ENCODE measurements at places on chromosomes 3 and 15. TPM values are rescaled to one million over a fixed set of nuclear protein-coding genes. Genes with fewer than 3 reads are reported as not detected.

DNA sequence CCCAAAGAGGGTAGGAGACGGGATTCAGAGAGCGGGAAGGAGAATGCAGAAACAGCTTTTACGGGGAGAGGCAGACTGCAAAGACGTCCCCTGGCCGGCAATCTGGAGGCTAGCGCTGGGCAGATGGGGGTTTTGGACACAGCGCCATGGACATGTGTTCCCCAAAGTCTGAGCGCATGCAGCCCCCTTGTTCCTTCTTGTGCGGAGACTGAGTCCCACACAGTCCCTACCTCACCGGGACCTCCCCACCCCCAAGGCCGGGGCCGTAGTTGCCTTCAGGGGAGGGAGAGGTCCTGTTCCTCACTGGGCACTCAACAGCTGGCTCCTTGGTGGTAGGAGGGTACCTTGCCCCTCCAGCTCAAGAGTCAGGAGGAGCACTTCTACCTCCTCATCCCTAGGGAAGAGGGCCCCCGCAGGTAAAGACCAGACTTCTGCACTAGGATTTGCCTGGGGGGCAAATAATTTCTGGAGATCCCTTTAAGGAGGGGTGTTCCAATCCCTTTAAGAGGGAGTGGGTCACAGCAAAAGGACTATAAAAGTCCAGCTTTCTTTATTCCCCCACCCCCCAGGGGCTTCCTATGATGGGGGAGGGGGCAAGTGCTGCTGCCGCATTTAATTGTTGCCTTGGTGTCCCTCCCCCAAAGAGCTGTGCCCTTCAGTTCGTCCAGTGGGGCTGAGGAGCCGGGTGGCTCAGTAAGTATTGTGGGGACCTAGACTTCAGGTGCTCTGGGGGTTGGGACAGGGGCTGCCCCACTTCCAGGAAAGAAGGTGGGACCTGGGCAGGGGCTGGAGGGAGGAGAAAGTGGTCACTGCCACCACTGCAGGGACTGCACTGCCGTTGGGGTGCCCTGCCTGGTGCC lies 3.6 kb upstream of the BAHD1 start:
- peaks cover 25% of the 10 kb centered on the region for H3K4me1 ChIP-seq
- peak overlapping the region; percentile 30 for H3K4me3 ChIP-seq
- no peak for DNase-seq
- peaks cover 35% of the 10 kb centered on the region for H3K27me3 ChIP-seq

DNA sequence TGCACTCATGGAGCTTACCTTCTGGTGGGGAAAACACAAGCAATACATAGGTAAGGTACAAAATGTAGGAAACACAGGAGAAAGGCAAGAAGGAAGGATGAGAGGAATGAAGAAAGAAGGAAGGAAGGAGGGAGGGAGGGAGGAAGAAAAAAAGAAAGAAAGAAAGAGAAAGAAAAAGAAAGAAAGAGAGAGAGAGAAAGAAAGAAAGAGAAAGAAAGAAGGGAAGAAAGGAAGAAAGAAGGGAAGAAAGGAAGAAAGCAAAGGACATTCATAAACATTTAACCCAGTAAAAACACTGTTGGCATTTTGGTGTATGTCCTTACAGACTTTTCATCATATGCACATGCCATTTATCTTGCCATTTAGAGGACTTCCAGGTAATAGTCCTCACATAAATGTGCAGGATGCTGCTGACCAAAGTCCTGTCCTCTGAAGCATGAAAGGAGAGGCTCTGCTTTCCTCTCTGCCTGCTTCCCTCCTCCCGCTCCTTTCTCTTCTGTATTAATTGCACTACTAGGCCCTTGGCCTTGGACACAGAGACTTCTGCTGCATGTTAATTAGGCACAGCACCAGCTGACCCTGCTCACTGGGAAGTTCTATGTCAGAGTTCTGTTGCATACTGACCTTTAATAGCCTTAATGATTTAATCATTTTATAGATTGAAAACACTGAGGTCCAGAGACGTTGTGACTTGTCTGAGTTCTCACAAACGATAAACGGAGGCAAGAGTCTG lies 29.7 kb upstream of the NDUFB4 start:
- peaks cover 3% of the 10 kb centered on the region for H3K27me3 ChIP-seq
- H3K36me3 ChIP-seq: no peaks in the 10 kb centered on the region
- DNase-seq: no peak

DNA sequence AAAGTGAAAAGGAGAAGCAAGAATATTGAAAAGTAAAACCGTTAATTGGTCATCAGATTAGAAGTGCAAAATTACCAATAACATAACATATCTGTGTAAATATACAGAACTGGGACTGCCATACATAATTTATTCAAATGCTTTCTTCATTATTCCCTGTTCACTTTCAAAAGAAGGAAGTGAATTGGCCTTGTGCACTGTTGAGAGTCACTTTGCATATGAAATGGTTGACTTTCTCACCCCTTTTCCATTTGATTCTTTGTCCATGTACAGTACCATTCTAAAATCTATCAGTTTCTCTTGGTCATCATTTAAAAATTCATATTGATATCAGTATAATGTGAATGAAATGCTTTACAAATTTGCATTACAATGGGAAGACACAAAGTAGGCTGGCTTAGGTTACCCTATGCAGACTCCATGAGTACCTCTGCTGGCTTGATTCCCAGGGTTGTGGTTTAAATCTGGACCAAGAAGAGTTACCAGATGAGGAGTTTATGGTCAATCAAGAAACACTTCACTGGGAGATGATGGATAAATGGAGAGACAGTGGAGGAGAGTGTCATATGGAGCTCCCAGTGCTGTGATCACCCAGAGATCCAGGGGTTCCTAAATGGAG lies 210.9 kb upstream of the TOPAZ1 start:
- no peak for DNase-seq
- H3K36me3 ChIP-seq: no peaks in the 10 kb centered on the region
- no peak overlapping the region for H3K4me3 ChIP-seq

- H3K36me3 ChIP-seq: no peaks in the 10 kb centered on the region
- no peak overlapping the region for H3K27ac ChIP-seq
- H3K27me3 ChIP-seq: peaks cover 4% of the 10 kb centered on the region
- H3K4me3 ChIP-seq: no peak overlapping the region
- H3K4me1 ChIP-seq: peaks cover 21% of the 10 kb centered on the region
These were observed 63.8 kb upstream of the TBC1D5 start for GRCh38 chr3:17806201-17806600.

DNA sequence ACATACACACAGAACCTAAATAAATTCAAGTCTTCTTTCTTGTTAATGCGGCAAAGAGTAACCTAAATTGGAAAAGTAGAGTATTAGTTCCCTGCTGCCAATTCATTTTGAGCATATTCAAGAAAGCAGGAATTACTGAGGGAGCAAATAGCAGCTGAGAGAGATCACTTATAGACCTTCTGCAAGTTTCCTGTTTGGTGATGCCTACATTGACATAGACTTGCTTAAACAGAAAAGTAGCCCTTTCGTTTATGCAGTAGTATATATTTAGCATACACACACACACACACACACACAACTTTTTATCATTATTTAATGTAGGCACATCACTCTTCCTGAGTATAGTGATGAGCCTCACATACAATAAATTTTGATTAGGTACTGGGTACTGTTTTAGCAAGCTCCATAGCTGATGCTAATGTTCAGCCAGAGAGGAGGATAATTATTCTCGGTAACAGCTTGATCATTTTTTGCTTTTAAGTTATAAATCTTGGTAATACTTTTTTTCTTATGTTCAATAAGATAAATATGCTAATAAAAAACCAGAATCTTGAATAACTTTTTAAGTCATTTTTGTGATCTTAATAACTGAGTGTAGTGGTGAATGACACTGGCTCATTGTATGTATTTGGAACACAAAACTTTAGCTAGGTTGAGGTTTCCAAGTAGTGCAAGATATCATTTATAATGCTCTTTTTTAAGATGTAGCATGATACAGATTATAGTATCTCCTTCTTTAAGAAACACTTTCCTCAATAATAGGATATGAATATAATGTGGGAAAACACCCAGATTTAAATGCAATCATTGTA lies 174.7 kb downstream of the MBNL1 start:
- H3K4me3 ChIP-seq: no peak overlapping the region
- peaks cover 40% of the 10 kb centered on the region for H3K36me3 ChIP-seq
- peak overlapping the region; percentile 75 for H3K27ac ChIP-seq
- no peak for DNase-seq
- H3K27me3 ChIP-seq: no peaks in the 10 kb centered on the region

The CCDC54 gene
- total RNA-seq: not detected

GRCh38 chr3:68523330-68523729 lies 409.0 kb downstream of the TAFA4 start:
- H3K4me1 ChIP-seq: no peaks in the 10 kb centered on the region
- H3K27me3 ChIP-seq: peaks cover 2% of the 10 kb centered on the region
- H3K4me3 ChIP-seq: no peak overlapping the region
- H3K27ac ChIP-seq: no peak overlapping the region
- no peaks in the 10 kb centered on the region for H3K36me3 ChIP-seq

The CCDC9B gene
- 0.98 TPM for total RNA-seq

The LYZL4 gene
- not detected for total RNA-seq

DNA sequence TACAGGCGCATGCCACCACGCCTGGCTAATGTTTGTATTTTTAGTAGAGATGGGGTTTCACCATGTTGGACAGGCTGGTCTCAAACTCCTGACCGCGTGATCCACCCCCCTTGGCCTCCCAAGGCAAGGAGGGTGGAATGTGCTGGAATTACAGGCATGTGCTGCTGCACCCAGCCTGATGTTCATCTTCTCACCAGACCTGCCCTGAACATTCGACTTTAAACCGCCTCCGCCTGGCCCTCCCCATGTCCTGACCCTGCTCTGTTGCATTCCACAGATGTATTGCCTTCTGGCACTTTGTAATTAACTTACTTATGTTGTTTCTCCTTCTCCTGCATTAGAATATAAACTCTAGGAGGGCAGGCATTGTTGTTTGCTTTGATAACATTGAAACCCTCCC lies 102.1 kb downstream of the LINGO1 start:
- H3K36me3 ChIP-seq: no peaks in the 10 kb centered on the region
- H3K27ac ChIP-seq: no peak overlapping the region
- no peak overlapping the region for H3K4me3 ChIP-seq
- H3K27me3 ChIP-seq: peaks cover 3% of the 10 kb centered on the region
- no peaks in the 10 kb centered on the region for H3K4me1 ChIP-seq

GRCh38 chr3:29486096-29486495 lies 205.2 kb downstream of the RBMS3 start:
- no peaks in the 10 kb centered on the region for H3K4me1 ChIP-seq
- H3K27ac ChIP-seq: no peak overlapping the region
- DNase-seq: no peak

DNA sequence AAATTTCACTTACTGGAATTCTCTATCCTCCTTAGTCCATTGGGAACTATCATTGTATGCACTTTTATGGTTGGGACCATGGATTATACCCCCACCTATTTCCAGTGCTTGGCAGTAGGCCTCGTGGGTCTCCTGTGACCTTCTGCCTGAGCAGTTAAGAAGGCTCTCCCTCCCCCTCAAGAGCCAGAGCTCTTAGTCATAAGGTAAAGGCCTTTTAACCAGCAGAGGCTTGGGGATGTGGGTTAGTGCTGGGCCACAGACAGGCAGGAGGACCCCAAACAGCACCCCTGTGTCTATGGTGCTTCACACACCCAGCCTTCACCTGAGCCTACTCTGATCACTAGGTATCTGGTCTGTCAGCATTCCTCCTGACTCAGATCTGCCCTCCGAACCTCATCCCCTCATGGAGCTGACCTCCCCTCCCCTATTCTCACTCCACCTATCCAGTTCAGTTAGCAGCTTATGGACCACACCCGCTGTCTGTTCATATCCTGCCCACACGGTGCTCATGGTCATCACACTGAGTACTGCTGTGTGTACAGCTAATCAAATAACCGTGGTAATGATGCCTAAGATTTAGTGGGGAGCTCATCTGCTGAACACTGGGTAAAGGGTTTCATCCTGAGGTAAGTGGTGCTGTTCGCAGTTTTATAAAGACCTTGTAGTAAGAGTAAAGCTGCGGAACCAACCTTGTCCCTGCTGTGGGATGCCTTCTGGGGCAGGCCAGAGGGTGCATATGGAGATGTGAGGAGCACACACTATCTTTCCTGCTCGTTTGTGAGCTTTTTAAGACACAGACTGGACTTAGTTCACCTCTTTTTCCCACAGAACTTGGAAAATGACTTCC lies 40.9 kb downstream of the KLHL18 start:
- no peak overlapping the region for H3K27ac ChIP-seq
- no peaks in the 10 kb centered on the region for H3K27me3 ChIP-seq
- H3K4me3 ChIP-seq: no peak overlapping the region
- no peaks in the 10 kb centered on the region for H3K4me1 ChIP-seq

The AGTR1 gene
- total RNA-seq: not detected

DNA sequence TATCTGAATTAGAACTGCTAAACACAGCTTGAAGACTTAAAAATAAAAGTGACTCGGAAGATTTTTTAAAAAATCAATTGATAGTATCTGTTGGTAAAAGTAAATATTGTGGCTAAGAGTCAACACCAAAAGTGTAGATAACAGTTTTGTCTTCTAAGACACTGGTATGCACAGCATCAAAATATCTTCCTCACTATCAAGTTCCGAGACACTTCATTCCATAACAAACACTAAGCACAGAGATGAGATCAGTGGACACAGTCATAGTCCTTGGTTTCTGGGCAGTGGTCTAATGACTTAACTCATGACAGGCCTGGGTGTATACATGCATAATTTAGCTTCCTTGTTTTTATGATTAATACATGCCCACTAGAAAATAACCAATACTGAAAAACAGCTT lies 63.2 kb downstream of the PXYLP1 start:
- peak overlapping the region; percentile 52 for H3K4me3 ChIP-seq
- DNase-seq: no peak
- no peaks in the 10 kb centered on the region for H3K27me3 ChIP-seq
- H3K4me1 ChIP-seq: peaks cover 16% of the 10 kb centered on the region
- H3K27ac ChIP-seq: peak overlapping the region; percentile 74
- peaks cover 11% of the 10 kb centered on the region for H3K36me3 ChIP-seq

DNA sequence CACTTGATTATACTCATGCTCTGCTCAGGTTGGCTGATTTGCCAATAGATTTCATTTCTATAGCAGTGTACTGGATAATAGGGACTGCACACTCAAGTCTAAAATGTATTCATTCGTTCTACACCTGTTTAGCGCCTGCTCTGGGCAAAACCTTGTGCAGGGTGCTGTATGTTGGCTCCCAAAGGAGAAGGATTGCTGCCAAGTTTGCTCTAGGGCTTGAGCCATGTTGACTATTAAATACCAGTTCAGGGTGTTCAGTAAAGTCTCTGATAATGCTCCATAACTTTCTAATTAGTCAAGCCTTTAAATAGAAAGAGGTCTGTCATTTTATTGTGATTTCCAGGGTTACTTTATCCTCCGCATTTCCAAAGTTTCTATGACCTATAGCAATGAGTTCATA lies 470.2 kb downstream of the MAGI1 start:
- no peaks in the 10 kb centered on the region for H3K4me1 ChIP-seq
- no peaks in the 10 kb centered on the region for H3K36me3 ChIP-seq
- no peak overlapping the region for H3K27ac ChIP-seq
- no peaks in the 10 kb centered on the region for H3K27me3 ChIP-seq

The PLSCR5 gene
- total RNA-seq: not detected

GRCh38 chr15:101482526-101483371 lies 6.8 kb downstream of the PCSK6 start:
- H3K4me3 ChIP-seq: no peak overlapping the region
- H3K36me3 ChIP-seq: no peaks in the 10 kb centered on the region
- H3K4me1 ChIP-seq: no peaks in the 10 kb centered on the region
- H3K27me3 ChIP-seq: peaks cover 21% of the 10 kb centered on the region
- no peak overlapping the region for H3K27ac ChIP-seq

All from activated CD4-positive, alpha-beta T cell treated with anti-CD3 and anti-CD28 coated beads for 36 hours (primary cell).